ENCODE measurements at places on chromosomes 2 and 18.

DNA sequence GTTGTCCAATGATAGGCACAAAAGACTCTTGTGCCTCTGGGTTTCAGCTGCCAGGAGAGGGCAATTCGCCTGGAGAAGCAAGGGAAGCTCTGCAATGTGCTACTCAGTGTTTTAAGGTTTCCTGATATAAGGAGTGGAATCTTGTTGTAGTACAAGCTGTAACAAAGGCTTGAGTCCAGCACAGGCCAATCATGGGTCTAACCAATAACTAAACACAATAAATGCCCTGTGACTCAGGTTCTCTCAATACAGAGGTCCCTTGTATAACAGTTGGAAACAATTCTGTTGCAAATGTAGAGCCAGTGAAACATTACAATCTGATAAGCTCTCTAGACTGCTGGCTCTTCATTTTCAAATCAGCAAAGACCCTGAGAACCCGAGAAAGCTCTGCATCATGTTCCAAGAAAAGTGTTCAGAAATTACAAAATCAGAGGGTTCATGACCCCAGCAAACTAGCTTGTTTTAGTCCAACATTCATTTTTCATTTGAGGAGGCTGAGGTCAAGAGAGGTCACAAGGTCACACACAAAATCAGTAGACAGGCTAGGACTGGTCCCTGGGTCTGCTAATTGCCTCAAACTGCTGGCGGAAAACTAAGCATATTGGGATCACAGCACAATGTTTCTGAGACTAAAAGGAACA, 59.0 kb upstream of the DNMT3A start:
- DNase-seq, result no peak

- DNase-seq, result no peak
These were observed 219.9 kb downstream of the TMX3 start for GRCh38 chr18:68494802-68495581.

DNA sequence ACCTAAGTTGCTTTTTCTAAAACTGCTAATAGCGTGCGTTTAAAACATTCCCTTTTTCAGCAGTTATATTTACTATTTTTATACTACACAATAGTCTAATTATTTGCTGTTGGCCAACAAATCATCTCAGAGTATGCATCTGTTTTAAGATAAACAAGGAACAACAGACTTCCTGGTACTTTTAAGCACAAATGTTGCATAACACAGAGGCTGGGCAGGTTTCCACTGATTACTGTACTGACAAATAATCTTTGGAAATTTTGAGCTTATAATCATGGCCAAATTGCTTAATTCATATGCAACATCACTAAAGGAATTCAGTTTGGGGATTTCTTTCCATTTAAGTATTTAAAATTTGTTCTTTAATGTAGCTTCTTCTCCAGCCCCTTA, 737.4 kb upstream of the SALL3 start:
- DNase-seq, result no peak

GRCh38 chr2:155377266-155377680, 678.8 kb downstream of the KCNJ3 start:
- DNase-seq, result no peak

DNA sequence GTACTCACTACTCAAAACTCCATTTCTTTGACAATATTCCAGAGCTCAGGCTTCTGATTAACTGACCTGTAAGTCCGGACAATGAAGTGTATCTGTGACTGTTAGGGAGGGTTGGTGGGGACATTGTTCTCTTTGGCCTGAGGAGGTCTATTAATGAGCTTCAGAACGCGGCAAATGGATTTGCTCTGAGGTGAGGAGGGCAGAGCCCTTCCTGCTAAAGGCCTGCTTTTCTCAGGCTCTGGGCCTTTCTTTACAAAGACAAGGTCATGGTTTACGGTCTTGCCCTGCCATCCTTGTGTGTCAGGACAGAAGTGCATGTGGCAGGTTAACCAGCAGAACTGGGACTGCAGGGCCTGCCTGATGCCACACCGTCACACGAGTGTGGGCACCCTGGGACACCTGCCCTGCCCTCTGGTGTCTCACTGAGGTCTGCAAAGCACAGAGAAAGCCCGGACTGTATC, 7.2 kb downstream of the ALKAL2 start:
- no peak for DNase-seq

GRCh38 chr2:133405252-133405651, 163.0 kb downstream of the NCKAP5 start:
- no peak for DNase-seq

DNA sequence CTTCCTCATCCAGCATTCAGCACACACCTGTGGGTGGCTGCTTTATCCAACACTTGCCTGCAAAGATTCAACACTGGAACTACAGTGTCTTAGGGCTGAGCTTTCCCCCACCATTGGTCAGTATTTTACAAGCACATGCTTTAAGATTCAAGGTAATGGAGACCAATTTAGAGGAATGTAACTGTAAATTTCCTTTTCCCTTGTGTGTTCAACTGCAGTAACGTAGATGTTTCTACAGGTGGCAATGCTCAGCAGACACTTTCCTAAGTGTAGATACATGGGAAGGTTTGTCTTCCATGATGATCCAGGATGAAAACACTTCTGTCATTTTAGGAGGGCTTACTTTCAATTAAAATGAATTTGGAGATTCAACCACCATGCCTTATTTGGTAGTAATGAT, 143.6 kb upstream of the PXDN start:
- no peak for DNase-seq

DNA sequence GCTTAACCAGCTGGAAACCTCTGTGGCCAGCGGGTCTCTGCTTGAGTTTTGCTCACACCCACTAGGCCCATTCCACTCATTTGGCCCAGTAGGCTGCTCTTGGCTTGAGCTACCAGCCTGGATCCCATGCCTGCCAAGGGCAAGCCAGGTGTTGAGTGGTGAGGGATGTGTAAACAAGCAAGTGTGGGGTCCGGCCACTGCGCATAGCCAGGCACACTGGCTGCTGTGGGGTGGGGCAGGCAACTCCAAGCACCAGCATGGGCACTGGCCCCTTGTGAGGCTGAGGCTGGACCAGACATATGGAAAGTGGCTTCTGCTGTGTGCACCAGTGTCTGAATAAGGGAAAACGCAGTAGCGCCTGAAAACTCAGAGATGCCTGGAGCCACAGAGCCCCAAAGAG, 732.7 kb downstream of the NR4A2 start:
- no peak for DNase-seq

DNA sequence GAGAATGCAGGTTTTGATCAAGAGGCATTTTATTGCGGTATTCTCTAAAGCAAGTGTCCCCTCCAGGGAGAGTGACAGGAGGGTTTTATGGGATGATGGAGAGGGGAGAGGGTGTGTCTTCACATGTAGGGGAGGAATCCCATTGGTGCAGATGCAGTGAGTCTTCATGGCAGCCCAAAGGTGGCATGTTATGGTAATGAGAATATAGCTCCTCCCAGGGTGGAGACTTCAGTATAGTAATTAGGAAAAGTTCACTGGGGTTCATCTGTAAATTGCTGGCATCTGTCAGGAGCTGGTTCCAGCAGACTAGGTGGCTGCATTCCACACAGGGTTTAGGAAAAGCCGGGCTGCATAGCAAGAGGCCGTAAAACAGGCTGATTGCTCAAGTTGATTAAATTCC, 230.7 kb upstream of the CCDC68 start:
- no peak for DNase-seq

Data from putamen (tissue), 1 donor.